OCI-M1 (cell line): ENCODE measurements at places on chromosomes 6 and 20.

DNA sequence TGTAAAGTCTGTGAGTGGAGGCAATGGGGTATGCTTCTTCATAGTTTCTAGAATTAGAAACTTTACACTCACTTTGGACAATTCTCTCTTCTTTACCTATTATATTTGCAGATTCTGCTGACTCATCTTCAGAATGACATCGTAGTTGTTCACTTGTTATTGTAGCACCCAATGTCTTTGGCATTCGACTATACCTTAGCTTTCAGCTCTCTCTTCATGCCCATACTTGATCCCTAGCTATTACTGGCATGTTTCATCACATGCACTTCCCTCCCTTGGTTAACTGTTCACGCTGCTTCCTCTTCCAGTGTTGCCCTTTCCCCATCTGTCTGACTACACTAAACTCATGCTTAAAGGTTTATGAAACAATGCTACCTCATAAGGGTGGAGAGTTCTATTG, 298.1 kb upstream of the TCF21 start:
- peak; percentile 76 for DNase-seq

DNA sequence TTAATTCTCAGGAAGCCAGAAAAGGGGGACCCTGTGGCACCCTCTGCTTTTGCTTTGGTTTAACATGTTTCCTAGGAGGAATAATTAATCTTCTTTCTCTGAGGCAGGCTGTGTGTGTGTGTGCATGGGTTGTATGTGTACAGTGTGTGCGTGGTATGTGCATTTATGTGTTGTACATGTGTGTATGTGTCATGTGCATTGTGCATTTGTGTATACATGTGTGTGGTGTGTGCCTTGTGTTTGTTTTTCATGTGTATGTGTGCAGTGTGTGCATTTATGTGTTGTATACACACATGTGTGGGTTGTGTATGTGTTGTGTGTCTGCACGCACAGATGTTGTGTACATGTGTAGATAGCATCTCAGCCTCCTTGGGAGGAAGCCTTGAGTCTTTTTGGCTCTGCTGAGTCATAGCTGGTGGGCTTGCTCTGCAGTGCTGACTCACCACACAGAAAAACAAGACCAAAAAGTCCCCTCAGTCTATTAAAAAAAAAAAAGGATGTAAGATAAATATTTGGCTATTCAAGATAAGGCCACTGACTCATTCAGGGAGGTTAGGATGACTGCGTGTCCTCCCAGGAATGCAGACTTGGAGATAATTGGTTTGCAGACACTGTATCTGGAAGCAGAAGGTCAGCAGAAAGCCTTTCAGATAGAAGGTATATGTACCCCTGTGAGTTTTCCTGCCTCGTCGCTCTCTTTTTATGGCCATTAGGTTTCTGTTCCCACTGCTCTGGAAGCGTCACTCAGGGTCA, 58.6 kb downstream of the SYNJ2 start:
- DNase-seq: peak; percentile 94

GRCh38 chr20:1131354-1131753, 13.0 kb downstream of the PSMF1 start:
- peak; percentile 29 for DNase-seq

GRCh38 chr6:120935908-120936307, 398.4 kb downstream of the TBC1D32 start:
- DNase-seq: no peak

- no peak for DNase-seq
Observed at GRCh38 chr20:13396022-13396421, 174.9 kb downstream of the ISM1 start.

DNA sequence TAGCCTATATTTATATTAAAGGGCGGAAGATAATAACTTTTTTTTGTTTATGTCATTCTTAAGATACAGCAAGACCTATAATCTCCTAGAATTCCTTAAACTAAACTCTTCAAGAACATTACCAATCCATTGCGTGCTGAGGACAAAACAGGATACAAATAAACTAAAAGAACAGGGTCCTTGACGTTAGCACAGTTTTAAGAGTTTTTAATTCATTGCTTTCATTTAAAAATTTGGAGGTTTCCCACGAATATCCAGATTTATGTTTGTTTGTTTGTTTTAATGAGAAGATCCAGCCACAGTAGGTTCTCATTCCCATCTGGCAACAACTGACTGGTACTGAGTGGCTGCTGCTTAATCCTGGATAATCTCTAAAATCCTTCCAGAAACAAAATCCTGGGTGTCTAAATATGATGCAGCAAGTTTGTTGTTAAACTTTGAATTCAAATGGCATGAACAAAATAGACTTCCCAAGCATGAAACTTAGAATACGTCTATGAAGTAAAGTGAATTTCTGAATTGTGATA, 153.7 kb downstream of the HACE1 start:
- no peak for DNase-seq

DNA sequence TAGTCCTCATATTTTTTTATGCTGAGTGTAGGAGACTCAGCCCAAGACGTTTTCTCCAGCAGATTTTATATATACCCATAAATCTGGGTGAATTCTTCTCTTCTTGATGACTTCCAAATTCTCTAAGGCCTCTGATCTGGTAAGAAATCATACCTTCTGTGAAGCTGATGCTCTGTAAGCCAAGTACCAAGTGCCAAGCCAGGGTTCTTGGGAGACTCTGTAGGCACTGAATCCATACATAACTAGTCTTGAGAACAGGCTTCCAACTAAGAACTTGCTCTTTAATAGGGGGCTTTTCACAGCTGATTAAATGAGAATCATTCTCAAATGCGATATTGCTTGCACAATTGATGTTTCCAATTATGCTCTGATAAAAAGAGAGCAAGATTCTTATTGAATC, 87.6 kb downstream of the PRKN start:
- DNase-seq: no peak

DNA sequence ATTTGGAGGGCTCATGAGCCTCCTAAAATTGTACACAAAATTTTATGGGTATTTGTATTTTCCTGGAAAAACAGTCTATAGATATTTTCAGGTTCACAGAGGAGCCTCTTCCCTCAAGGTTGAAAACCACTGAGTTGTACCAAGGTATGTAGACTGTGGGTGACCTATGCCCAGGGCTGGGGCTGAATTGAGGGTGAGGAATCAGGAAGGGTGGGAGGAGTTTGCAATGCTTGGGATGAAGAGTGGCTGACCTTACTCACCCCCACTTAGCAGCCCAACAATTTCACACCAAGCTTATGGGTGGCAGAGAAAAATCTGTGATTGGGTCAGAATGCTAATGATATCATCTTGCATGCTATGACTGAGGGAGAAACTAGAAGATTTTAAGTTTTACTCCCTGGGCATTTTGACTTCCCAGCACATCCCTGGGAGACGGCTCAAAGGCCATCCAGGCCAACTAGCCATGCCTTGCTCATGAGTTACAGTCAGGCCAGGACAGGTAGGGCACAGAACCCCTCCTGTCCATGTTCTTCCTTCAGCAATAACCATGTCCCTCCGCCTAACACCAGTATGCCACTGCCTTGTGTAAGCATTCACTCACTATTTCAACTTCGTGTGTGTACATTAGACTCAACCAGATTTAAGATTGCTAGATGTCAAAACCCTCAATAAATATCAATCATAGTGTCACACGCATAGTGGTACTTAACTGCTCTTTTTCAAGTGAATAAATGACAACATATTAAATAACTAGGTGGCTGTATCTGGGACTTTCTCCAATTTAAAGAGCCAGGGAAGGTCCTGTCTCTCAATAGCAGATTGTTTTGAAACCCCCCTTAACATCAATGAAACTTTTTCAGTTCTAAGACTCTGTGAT, 16.6 kb downstream of the ADTRP start:
- no peak for DNase-seq

GRCh38 chr20:52791091-52791490, 181.1 kb upstream of the TSHZ2 start:
- DNase-seq: no peak

- peak; percentile 83 for DNase-seq
Observed at GRCh38 chr6:117605169-117605826, 3.0 kb upstream of the GOPC start.

GRCh38 chr20:40702504-40702903, 13.5 kb upstream of the MAFB start:
- peak; percentile 24 for DNase-seq

DNA sequence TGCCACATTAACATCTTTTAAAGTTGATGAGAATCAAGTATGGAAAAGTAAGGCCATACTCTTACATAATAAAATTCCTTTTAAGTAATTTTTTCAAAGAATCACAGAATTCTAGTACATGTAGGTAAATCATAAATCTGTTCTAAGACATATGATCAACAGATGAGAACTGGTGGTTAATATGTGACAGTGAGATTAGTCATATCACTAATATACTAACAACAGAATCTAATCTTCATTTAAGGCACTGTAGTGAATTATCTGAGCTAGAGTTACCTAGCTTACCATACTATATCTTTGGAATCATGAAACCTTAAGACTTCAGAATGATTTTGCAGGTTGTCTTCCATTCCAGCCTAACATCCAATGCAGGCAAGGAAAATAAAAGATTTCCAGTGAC, 11.6 kb downstream of the PLN start:
- no peak for DNase-seq

DNA sequence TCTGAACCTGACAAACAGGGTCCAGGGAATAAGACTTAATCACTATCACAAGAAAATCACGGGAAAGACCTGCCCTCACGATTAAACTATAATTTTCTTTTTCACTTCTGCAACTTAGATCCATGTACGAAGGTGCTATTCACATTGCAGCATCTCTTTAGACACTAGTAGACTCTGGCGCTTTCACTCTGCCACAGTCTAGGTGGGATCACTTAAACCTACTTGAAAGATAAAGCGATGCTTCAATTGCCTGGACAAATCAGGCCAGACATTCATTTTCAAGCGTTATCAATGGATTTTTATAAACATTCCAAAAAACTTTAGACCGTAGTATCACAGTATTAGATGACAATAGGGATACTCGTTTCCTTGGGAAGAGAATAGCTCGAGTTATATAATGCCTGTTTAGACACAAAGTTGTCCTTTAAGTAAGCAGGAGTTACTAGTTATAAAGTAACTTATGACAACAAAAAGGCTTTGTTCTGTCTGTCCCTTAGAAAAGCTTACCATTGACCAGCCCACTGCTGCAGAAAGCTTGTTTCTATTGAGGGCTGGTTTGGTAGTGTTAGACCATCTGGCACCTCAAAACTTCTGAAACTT, 367.3 kb downstream of the UTRN start:
- DNase-seq: no peak

DNA sequence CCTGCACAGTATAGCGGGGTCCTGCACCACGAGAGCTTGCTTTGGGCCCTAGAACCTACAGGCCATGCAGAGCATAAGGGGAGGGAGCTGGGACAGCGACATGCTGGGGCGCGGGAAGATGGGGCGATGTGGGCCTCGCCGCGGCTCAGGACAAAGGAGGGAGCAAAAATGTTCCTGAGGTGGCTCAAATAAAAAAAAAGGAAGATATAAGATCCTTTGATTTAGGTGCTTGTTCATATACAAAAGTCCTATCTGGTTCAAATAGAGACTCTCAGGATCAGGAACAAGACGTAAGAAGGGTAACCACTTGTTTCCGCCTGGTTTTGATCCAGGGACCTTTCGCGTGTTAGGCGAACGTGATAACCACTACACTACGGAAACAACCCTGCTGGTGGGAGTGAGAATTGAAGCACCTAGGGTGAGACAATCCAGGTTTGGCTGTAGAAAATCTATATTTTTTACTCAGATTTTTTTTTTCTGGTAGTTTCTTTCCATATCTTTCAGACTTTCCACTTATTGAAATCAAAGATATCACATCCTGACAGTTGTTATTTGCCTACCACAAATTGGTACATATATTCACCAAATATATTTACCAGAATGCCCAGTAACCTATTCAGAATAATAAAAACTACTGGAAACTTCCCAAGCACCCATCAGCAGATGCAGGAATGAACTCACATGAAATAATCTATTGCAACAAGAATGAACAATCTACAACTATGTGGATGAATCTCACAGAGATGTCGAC, 177.9 kb upstream of the ZNF184 start:
- peak; percentile 92 for DNase-seq

DNA sequence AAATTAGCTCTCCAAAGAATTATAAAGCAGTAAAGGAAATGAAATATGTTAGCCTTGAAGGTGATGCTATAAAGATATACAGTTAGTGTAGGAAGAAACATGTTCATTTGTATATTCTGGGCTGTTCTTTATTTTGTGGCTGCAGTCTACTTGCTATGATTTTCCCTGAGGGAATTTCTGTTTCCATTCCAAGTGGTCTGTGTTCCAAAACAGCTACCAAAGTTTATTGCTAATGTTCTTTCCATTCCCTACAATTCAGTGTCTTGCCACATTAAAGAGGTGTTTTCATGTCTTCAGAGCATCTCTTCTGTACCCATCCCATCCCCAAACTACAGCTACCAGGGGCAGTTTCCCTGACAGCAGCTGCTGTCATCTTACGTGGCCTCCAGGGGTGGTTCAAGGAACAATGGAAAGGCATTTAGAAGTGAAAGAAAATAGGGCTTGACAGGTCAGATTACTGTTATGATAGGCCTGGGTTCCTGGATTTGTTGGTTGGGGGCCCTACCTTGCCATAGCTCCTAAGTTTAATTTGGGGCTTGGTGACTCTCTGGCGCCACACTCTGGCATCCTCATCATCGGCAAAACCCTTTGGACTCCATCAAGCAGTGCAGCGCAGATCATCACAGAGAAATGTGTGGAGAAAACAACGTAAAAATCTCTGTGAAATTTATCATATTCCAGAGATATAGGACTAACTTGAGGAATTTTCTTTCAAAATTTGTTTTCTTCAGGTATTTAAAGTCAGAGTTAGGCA, 33.8 kb upstream of the AIG1 start:
- peak; percentile 45 for DNase-seq

DNA sequence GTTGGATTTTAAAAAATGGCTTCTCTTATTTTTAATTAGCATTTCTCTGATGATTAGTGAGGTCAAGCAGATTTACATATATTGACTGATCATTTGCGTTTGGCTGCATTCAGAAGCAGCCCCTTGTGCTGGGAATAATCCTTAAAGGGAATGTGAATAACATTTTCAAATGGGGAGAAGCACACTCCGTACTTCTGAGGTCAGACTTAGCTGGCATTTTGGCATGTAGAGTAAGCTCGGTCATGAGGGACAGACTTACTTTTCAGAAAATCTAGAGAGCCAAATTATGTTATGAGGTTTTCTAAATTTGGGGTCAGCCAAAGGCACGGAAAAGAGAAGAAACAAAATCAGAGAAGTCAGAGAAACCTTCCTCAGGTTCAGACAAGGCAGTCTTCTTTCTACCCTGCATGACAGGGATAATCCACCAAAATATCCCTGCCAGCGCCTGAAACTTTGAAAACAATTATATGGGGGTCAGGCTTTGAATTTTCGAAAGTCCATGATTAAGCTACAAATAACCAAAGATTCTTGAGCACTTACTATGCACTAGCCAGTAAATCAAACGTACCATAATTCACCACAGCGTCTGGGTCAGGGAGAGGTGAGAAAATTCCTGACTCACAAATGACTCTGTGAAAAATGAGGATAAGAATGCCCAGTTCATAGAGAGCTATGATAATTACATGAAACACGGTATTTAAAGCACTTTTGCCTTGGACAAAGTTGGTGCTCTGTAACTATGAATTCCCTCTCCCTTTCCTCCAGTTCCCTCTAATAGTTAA, 44.9 kb downstream of the ADAT2 start:
- DNase-seq: no peak

GRCh38 chr6:116629563-116629981, 13.3 kb downstream of the RSPH4A start:
- DNase-seq: no peak

GRCh38 chr20:15756002-15756753, 817.1 kb downstream of the KIF16B start:
- DNase-seq: no peak

GRCh38 chr20:3396492-3396891, 11.0 kb downstream of the DNAAF9 start:
- no peak for DNase-seq

- DNase-seq: no peak
Observed at GRCh38 chr6:165652766-165653165, 10.3 kb downstream of the PDE10A start.
